Fibroblast of skin of right biceps (primary cell): ENCODE measurements at places on chromosomes 4 and X.

GRCh38 chrX:9533611-9534010 lies 68.8 kb downstream of the TBL1X start:
- DNase-seq, result no peak

DNA sequence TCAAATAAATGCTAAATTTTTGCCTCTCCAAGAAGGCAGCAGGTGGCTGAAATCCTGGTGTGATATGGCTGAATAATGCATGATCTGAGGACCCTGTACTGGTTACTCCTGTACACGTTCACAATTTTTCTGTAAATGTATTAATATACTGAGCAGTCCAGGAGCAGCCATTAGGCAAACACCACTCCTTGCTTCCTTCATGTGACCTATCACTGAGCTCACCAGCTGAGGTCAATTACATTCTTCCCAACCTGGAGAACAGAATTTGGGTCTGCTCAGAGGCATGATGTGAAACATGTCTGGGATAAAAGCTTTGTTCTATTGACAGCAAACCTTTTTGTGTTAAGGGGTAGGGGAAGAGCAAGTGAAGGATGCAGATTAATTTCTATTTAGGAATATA lies 26.9 kb downstream of the RAB40AL start:
- DNase-seq, result no peak

DNA sequence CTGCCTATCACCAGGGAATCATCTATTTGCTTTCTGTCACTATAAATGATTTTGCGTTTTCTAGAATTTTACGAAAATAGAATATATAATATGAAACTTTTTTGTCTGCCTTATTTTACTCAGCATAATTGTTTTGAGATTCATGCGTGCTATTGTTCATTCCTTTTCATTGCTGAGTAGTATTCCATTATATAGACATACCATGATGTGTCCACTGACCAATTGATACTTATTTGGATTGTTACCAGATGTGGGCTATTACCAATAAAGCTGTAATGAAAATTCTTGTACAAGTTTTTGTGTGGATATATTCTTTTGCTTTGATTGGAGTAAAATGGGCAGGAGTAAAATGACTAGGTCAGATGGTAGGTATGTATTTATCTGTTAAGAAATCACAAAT lies 390.7 kb upstream of the EMCN start:
- no peak for DNase-seq

GRCh38 chr4:14583752-14584151 lies 418.5 kb upstream of the CPEB2 start:
- DNase-seq, result no peak

DNA sequence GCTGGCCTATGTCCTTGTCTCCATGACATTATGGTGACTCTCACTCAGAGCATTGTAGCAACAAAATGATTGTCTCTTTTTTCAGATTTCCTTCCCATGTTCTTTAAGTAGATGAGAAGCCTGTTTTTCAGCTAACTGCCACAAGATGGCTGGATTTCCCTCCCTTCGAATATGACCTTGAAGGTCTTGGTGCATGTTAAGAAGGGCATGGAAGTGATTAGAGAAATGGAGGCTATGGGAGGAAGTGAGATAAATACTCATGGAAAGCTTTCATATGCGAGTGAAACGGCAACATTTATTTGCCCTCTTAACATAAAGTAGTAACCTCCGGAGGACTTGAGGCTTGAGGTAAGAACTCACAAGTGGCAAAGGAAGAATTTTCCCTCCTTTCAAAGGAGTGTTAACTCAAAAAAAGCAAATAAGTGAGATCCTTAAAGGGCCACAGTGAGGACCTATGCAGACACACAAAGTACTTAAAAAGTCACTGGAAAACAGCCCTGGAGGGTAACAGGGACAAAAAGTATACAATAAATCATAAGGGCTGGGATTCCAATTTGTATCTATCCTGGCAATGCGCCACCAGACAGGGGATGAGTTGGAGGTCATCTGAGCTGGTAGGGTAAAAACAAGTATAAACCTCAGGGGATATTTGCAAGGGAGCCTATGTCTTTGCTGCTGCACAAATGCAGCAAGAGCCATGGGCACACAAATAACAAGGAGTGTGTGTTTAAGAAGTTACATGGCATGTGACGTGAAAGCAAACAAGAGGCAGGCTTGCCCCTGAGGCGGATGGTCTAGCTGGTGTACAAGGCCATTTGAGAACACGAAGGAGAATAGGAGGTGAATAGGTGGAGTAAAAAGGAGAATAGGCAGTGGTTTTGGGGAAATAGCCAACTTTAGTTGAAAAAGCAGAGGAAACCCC lies 96.2 kb downstream of the CPE start:
- no peak for DNase-seq

DNA sequence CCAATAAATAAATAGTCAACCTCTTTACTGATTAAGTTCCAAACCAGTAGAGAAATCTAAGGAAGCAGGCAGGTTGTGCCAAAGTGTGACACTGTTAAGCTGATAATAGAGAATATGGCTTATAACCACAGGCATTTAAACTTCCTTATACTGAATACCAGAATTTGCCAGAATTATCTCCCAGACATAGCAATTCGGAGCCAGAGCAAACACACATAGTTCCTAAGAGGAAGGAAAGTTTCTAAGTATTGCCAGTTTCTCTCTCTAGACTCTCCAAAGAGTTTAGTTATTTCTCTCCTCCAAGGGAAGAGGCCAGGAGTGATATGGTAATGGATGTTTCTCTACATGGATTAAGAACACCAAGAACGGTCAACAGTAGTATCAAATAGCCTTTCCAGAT lies 191.7 kb upstream of the CPEB2 start:
- DNase-seq, result no peak

GRCh38 chr4:167079762-167080161 lies 154.5 kb downstream of the SPOCK3 start:
- DNase-seq, result no peak

DNA sequence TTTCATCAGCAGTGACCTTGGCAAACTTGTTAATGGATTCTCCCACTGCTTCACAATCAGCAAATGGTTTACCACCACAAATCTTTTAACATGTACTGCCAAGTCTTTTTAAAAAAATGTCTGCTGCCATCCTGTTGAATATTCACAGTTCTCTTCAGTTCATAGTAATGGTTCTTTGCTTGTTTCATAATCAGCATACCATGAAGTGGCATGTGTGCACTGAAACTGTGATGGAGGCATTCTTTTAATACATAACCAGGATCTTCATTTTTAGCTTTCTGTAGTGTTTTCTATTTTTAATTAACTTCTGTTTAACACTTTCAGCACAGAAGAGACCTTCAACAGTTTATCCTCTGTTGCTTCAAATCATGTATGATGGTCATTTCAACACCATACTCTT lies 230.1 kb upstream of the ARSJ start:
- DNase-seq, result no peak

GRCh38 chrX:24243188-24243587 lies 70.7 kb downstream of the SUPT20HL2 start:
- no peak for DNase-seq

GRCh38 chr4:52098618-52099017 lies 47.5 kb downstream of the SPATA18 start:
- DNase-seq, result no peak

GRCh38 chr4:26375551-26375950 lies 54.7 kb downstream of the RBPJ start:
- DNase-seq, result no peak

- peak; percentile 75 for DNase-seq
Measured at GRCh38 chrX:16828124-16828908, 41.8 kb downstream of the RBBP7 start.

GRCh38 chrX:67622053-67622585 lies 78.3 kb downstream of the AR start:
- no peak for DNase-seq

- DNase-seq, result no peak
Measured at GRCh38 chrX:111687305-111687704, 6.3 kb downstream of the ALG13 start.

GRCh38 chrX:70084592-70085240 lies 22.5 kb downstream of the OTUD6A start:
- DNase-seq, result no peak

DNA sequence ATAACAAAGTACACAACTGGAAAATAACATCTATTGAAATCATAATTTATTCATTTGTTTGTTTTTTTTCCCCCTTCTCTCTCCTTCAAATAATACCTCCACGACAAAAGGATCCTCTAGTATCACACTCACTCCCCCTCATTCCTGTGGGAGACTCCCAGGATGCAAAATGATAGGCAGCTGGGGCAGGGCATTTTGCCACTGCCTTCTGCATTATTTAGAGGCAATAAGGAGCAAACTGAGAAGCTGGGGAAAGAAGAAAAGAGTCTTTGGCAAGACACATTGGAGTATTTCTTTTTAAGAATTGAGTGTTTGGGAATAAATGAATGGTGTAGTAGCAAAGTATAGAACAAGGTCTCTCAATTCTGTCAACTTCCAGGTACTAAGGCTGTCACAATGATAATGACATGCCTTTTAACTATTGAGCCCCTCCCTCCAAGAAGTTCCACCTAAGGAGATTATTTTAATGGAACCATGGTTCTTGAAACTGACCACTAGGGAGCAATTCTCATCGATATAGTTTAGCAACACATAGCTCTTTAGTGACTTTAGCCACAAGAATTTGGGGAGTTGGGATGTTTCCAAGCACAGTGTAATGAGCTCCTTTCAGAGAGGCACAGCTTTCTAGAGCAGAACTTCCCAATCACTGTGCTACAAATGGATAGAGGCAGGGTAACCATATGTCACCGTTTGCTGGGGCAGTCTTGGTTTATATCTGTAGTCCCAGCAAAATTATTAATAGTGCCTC lies 303.3 kb downstream of the FRMPD4 start:
- peak; percentile 90 for DNase-seq

GRCh38 chr4:128459547-128459946 lies 171.9 kb upstream of the PGRMC2 start:
- no peak for DNase-seq

- DNase-seq, result peak; percentile 81
Measured at GRCh38 chr4:25928379-25929297, 14.6 kb downstream of the SMIM20 start.

- DNase-seq, result peak; percentile 96
Measured at GRCh38 chr4:148025981-148026380, 294.1 kb downstream of the ARHGAP10 start.

GRCh38 chr4:108371282-108371681 lies 202.6 kb upstream of the LEF1 start:
- DNase-seq, result no peak

DNA sequence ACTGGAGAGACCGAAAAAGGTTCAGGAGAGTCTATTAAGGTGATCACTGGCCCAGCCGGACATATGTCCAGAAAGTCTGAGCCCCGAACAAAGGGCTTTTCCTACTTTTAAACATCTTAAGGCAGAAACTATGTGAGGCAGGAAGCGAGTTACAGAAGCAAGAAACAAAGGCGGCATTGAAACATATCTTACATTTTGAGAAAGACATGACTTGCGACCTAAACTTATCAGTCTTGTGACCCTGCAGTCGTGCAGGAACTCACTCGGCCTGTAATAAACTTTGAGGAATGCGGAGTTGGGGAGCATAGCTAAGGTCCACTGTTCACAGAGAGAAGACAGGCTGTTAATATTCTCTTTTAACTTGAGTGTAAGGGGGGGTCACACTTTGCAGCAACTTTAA lies 158.7 kb downstream of the TBX22 start:
- no peak for DNase-seq

- DNase-seq, result no peak
Measured at GRCh38 chr4:82528868-82529267, 32.9 kb downstream of the TMEM150C start.

- no peak for DNase-seq
Measured at GRCh38 chrX:148069759-148070503, 88.8 kb downstream of the FMR1NB start.

DNA sequence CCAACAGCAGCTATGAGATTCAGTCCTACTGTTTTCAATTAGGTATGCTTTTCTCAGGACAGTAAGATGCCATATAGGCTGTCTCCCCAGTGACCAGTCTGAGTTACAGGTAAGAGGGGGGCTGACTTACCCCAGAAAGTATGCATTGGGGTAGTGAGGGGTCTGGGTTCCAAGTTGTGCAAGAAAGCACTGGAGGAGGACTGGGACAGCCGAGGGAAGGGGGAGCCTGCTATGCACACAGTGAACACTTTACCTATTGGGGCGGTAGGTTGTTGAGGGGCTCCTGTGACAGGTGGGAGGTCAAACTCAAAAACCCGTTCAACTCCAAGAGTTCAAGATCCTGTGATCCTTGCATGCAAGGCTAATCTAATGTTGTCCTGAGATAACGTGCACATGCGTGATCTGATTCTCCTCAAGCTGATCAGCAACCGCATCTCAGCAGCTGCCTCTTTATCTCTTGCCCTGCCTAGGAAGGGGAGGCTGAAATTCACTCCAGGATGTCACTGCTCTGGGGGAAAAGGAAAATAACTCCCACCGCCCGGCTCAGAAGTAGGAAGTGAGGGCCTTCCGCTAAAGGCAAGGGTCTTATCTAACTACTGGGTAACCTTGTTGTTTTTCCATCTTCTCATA lies 108.8 kb upstream of the KIT start:
- no peak for DNase-seq

- DNase-seq, result no peak
Measured at GRCh38 chr4:173174594-173175012, 6.0 kb downstream of the GALNT7 start.

DNA sequence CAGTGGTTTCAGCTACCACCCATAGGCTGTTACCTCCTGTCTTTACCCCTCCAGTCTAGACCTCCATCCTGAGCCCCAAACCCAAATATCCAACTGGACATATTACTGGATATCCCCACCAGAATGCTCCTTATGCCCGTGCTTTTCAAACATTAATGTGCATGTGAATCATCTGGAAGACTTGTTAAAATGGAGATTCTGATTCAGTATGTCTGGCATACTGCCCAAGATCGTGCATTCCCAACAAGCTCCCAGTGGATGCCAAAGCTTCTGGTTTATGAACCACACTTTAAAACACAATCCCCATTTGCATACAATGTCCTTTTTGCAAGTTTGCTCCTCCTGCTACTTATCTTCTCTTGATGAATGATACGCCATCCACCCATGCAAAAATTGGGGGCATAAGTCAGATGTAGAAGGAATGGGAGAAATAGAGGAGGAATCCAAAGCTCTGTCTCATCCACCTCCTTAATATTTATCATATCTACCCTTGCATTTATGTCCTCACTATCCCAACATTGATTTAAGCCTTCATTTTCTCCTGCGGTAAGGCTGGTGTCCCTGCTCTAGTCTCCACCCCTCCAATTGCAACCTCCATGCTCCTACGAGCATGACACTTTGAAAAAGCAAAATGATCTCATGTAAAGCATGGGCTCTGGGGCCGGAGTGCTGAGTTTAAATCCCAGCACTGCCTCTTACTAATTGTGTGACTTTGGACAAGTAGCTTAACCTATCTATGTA lies 7.4 kb upstream of the PGRMC1 start:
- DNase-seq, result peak; percentile 94

DNA sequence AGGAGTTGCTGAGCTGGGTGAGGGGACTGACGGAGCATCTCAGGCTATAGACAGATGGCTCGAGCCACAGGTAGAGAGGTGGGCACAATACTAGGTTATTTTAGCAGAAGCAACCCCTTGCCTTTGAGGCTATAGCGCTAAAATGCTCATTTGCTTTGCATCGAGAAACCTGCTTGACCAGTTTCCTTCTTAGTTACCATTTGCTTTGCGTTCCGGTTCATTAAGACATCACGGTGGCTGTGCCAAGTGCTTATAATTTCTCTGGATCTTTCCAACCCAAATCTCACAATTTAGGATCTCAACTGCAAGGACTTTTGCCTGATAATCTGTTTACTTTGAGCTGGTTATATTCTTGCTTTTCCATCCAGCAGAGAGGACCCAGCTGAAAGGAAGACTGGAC lies 40.8 kb downstream of the DLG3 start:
- no peak for DNase-seq
